ENCODE measurements at places on chromosomes 1 and 21.

DNA sequence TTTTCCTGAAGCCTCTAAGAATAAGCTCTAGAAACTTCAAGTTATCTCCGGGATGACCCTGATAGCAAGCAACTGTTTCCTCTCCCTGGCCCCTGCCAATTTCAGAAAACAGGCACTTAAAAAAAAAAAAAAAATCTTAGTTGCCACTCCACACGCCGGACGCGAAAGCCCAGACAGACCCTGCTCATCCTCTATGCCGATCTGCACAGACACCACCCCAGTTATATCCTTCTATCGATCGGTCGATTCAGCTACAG, 1.7 kb downstream of the ANP32E start:
- no peak for ATAC-seq

DNA sequence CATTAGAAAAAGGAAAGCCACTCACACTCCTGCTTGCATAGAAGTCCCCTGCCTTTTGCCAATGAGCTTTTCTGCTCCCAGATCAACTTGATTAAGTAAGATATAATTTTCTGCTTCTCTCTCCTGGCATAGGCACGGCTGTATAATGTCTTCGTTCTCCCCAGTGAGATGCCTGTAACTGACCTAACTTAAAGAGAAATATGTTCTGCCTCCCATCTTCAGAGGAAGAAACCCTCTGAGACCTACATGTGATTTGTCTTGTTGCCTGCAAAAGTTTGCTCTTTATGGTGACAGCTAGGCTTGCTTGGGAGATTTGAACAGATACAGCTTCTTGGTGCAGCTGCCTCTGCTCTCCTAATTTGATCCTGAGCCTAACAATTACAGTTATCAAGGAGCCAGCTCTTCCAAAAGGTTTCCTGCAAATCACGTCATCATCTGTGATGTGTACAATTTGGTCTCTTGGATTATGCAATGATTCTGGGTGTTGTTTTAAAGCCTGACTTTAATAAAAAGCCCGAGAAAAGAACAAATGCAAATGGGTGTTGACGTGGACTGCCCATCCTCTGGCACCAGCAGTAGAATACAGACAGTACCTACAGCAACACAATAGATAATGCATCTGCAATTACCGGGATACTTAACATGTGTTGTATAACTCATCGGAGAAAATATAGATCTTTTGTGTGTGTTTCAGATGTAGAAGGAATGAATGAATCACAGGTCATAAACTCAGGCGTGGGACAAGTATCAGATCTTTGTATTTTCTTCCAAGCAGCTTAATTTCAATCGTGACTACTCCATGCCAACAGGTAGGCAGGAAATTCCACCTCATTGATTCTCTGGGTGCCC, 76.2 kb upstream of the KAZN start:
- no peak for ATAC-seq

GRCh38 chr1:234755449-234755863, 145.5 kb upstream of the IRF2BP2 start:
- ATAC-seq: no peak

GRCh38 chr1:174965362-174966007, 34.3 kb upstream of the CACYBP start:
- no peak for ATAC-seq

- no peak for ATAC-seq
Measured at GRCh38 chr1:184056921-184057555, 5.5 kb downstream of the TSEN15 start.

GRCh38 chr1:111214074-111214801, 13.3 kb upstream of the CHI3L2 start:
- no peak for ATAC-seq

- ATAC-seq: no peak
Measured at GRCh38 chr1:223708001-223708359, 4.4 kb upstream of the CAPN2 start.

- ATAC-seq: no peak
Measured at GRCh38 chr1:233114159-233114558, 163.7 kb downstream of the NTPCR start.

DNA sequence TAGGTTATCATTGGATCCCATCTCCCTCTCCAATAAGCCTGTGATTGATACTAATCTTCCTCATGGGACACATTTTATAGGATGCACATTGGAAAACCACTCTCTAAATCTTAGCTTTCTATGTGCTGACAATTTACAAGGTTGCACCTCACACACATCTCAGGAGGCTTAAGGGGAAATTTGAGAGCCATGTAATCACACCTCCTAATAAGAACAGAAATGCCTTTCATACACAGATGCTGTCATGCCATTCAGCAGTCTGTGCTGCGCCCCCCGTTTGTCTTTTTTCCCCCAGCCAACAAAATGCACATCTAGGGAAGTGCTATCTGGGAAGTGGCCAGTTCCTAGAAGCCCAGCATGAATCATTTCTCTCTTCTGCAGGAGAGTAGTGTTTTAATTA, 154.5 kb downstream of the ST6GALNAC5 start:
- no peak for ATAC-seq

DNA sequence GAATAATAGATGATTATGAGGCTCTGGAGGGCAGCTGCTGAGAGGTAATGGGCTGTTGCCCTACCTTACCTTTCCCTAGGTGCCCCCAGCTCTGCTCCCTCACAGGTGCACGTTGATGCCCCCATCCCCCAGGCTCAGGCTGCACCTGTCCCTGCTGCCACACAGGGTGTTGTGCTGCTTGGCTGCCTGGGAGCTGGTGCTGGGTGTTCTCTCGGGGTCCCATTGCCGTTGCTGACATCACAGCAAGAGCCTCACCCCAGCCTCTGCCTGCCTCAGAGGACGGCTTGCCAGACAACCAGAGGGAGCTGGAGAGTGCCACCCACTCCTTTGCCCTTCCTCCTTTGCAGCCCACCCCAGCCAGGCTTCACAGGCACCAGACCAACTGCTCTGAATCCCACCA, 31.4 kb upstream of the DMBX1 start:
- ATAC-seq: no peak

DNA sequence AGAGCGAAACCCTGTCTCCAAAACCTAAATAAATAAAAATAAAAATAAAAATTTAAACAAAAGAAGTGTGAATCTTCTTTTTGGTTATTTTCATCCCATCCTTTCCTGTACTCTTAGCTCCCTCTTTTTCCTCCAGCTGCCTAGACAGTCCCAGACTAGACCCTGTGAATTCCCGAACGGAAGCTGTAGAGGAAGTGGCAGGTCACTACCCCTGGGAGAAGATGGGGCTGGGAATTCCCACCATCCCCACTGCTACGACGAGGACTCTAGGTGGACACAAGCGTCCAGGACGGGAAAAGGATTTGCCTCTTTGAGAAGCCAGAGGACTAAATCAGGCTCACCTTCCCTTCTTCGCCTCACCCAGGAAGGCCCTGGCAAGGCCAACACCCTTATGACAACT, 12.6 kb downstream of the RHBDL2 start:
- no peak for ATAC-seq

DNA sequence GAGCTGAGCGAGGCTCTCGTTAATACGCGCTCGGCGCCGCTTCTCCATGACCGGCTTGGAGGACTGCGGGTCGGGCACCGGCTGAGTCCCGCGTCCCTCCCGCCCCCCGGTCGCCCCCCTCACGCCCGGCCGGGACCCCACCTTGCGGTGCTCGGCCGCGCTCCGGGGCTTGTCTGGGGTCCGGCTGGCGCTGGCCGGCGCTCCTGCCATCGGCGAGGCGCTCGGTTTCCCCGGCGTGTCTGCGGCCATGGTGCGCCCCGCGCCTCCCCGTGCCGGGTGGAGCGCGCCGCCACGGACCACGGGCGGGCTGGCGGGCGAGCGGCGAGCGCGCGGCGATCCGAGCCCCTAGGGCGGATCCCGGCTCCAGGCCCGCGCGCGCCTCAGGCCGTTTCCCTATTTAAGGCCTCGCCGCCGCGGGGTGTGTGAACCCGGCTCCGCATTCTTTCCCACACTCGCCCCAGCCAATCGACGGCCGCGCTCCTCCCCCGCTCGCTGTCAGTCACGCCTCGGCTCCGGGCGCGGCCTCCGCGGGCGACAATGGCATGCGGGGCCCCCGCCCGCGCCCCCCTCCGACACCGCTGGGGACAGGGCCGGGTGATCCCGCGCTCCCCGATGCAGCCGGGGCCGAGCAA, at the start of gene HES4:
TSS of gene HES4 (minus strand) at position 373 of the 632 bp plus-strand sequence. CDS start at position 249, 124 bp downstream.
- ATAC-seq: peak; percentile 63

DNA sequence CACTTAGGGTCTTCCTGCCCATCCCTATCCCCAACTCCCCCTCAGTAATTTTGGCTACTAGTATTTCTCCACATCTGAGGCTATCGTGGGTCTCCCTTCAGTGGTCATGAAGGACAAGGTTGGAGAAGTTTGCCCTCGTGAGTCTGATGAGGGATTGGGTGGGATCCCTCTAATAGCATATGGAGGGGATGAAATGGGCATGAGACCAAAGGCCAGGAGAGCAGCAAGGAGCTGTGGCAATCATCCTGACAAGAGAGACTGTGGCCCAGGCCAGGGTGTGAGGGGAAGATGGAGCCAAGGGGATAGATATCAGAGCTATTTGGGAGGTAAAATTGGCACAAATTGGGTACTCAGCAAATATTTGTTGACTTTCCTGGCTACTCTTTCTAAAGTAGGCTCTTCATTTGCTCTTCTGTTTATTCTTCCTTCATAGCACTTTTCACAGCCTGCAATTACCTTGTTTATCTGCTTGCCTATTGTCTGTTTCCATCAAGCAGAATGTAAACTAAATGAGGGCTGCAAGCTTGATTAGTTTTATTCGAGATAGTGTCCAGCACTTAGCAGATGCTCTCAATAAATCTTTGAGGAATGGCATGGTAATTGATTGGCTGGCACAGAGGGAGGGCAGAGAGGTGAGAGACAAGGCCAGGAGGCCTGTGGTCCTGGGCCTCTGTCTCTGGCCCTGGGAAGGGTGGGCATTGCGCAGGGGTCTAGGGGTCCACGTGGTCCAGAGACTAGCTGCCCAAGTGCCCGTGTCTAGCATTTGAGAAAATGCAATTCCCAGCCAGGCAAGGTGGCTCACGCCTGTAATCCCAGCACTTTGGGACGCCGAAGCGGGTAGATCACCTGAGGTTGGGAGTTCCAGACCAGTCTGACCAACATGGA, 1.5 kb upstream of the PLK3 start:
- no peak for ATAC-seq

- no peak for ATAC-seq
Measured at GRCh38 chr1:240869071-240869470, 257.1 kb upstream of the GREM2 start.

GRCh38 chr21:37193006-37193405, 74.1 kb downstream of the VPS26C start:
- ATAC-seq: no peak

DNA sequence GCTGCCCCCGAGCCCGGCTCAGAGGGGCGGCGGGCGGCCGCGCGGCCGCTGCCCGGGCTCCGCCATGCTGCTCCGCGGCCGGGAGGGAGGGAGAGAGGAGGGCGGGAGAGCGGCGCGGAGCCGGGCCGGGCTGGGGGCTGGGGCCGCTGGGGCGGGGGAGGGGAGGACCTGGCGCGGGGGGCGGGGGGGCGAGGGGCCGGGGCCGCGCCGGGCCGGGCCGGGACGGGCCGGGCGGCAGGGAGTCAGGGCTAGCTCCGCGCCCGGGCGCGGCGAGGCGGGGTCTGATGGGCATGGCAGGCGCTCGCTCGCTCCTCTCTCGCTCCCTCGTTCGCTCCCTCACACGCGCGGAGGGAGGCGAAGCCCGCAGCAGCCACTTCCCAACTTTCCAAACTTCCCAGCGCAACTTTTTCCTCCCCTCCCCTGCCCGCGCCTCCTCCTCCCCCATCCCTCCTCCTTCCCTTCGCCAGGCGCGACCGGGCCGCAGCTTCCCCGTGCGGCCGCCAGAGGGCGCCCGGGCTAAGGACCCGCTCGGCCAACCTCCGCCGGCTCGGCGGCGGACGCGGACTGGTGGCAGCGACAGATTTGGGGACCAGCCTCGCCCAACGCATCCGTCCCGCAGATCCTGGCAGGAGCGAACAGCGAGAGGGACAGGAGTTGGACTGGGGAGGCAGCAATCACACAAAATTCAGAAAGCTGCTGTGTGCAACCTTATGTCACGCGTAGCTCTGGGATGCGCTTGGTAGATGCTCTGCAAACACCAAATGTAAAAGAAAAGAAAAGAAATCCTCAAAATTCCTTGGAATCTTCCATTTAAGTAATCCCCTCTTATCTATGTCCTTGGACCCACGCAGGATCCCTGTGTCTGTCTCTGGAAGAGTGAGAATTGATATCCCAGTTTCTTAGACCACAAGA, at the start of gene TRABD2B:
TSS of gene TRABD2B (minus strand) at position 97 of the 912 bp plus-strand sequence.
- ATAC-seq: peak; percentile 51

DNA sequence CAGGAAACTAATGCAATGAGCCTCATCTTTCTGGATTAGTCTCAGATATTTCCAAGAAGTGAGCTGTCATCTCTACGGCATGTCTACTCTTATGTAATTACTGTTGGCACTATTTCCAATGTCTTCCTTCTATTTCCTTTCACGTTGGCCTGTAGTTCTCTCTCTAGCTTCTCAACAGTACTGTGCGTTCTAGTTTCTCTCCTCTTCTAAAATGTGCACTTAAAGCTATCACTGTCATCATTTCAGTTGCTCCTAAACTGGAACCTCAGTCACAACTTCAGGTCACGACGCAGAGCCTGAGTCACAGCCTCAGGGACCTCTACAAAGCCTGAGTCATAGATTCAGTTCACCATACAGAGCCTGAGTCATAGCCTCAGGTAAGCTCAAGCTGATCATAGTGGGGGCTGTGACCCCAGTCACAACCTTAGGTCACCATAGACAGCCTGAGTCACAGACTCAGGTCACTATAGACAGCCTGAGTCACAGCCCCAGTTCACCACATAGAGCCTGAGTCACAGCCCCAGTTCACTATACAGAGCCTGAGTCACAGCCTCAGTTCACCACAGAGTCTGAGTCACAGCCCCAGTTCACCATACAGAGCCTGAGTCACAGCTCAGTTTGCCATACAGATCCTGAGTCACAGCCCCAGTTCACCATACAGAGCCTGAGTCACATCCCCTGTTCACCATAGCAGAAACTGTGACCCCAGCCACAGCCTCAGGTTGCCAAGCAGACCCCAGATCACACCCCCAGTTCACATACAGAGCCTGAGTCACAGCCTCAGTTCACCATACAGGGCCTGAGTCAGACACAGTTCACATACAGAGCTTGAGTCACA, 13.0 kb downstream of the WNT9A start:
- peak; percentile 91 for ATAC-seq

- ATAC-seq: peak; percentile 65
Measured at GRCh38 chr1:27365372-27366112, 1.2 kb downstream of the MAP3K6 start.

DNA sequence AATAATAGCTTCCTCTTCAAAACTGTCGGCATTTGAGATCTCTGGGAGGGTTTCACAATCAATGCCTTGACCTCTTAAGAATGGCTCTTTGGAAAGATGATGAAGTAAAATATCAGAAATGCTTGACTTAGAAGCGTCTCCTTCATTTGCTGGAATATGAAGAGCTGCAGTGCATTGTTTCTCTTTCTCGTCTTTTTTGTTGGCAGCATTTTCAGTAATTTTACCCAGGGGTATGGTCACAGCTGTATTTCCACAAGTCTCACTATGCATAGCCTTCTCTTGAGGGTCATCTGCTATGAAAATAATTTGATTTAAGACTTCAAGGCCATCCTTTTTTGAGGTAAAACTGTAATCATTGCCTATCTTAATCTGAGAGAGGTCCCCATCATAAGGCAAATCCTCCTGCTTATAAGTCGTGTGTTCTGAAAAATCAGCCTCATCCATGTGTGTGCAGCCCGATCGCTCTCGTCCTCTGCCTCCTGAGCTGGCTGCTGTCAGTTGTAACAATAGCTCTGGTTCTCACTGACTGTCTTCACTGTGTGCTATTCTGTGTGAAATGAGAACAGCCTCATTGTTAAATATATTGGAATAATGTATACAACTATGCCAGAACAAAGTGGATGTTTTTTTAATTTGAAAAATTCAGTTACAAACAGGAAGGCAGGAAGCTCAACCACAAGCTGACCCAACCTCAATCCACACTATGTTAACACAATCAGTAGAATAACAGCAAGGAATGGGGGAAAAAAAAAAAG, 4.5 kb downstream of the AKNAD1 start:
- no peak for ATAC-seq

GRCh38 chr1:248618878-248619277, 16.0 kb downstream of the OR2T11 start:
- ATAC-seq: no peak

Data from activated CD4-positive, CD25-positive, alpha-beta regulatory T cell treated with anti-CD3 and anti-CD28 coated beads, Interleukin-2, amount 50 U/mL, for 24 hours (primary cell).